ENCODE measurements at places on chromosomes 5 and 9. TPM values are rescaled to one million over a fixed set of nuclear protein-coding genes. Genes with fewer than 3 reads are reported as not detected.

Gene PLK2
- 418 TPM for total RNA-seq

Gene FCHO2
- total RNA-seq = 52.4 TPM

Gene PKD2L2
- total RNA-seq = 0.46 TPM

Gene C5orf47
- total RNA-seq = 0.23 TPM

Gene NAIF1
- 7.4 TPM for total RNA-seq

Gene GRM6
- total RNA-seq = 0.23 TPM

Gene SMIM15
- 35.3 TPM for total RNA-seq

Gene GAPVD1
- 79.8 TPM for total RNA-seq

Gene MEIKIN
- 0.46 TPM for total RNA-seq

Gene NEUROG1
- total RNA-seq = not detected

Gene ECSCR
- total RNA-seq = 11.3 TPM

Gene LEAP2
- 1.2 TPM for total RNA-seq

Gene CDO1
- 125 TPM for total RNA-seq

Gene GRIA1
- 141 TPM for total RNA-seq

Gene TMOD1
- total RNA-seq = 5.5 TPM

Gene FLT4
- total RNA-seq = 2.5 TPM

Gene TIGD6
- total RNA-seq = 4.6 TPM

Gene PIP5KL1
- total RNA-seq = 11.5 TPM

Gene NUTM2F
- total RNA-seq = not detected

Gene PRRX2
- total RNA-seq = not detected

Gene ACO1
- 14.3 TPM for total RNA-seq

Gene GABRA6
- 0.23 TPM for total RNA-seq

Gene ISL1
- 20.3 TPM for total RNA-seq

Gene GFRA3
- not detected for total RNA-seq

Gene SLC6A18
- not detected for total RNA-seq

Gene ARHGEF37
- 3.0 TPM for total RNA-seq

Gene PSIP1
- 195 TPM for total RNA-seq

Gene HMCN2
- total RNA-seq = 0.46 TPM

Gene LECT2
- not detected for total RNA-seq

Gene GPRIN1
- 67.8 TPM for total RNA-seq

Gene GPX8
- 4.2 TPM for total RNA-seq

Gene RETREG1
- 64.4 TPM for total RNA-seq

Gene THBS4
- 11.8 TPM for total RNA-seq

All from diencephalon (tissue), 1 donor.